H9 (cell line): ENCODE measurements at places on chromosomes 7 and 10. TPM values are rescaled to one million over a fixed set of nuclear protein-coding genes. Genes with fewer than 3 reads are reported as not detected.

HTRA1 gene
- 11.1 TPM in 2 replicates for total RNA-seq

HECW1 gene
- total RNA-seq, result 4.5 and 5.0 TPM in 2 replicates

GRCh38 chr10:130857631-130858295, 453.8 kb downstream of the TCERG1L start:
- H3K4me1 ChIP-seq, result no peaks in the 10 kb centered on the region
- H3K36me3 ChIP-seq, result peaks cover 2% of the 10 kb centered on the region
- no peak overlapping the region for H3K27ac ChIP-seq
- H3K4me3 ChIP-seq, result no peak overlapping the region
- no peak for DNase-seq

DNA sequence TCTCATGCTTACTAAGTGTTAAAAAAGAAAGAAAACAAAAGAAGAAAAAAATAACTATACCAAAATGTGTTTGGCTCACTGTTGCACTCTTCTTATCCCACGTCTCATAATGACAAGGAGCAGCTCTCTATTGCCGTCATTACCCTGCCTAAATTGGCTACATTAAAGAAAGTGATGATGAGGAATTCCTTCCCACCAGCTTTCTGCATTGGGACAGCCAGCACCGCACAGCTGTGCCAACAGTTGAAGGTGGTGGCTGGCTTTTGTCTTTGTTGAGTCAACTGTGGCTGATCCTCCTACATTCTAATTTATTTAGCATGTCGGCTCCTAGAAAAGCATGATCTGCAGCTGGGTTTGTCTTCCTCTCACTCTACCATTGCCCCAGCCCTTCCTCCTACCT, 751.8 kb downstream of the KCNMA1 start:
- H3K4me3 ChIP-seq, result no peak overlapping the region
- no peaks in the 10 kb centered on the region for H3K27me3 ChIP-seq
- no peak overlapping the region for H3K27ac ChIP-seq
- DNase-seq, result no peak
